ENCODE measurements at places on chromosomes 12 and 14.

DNA sequence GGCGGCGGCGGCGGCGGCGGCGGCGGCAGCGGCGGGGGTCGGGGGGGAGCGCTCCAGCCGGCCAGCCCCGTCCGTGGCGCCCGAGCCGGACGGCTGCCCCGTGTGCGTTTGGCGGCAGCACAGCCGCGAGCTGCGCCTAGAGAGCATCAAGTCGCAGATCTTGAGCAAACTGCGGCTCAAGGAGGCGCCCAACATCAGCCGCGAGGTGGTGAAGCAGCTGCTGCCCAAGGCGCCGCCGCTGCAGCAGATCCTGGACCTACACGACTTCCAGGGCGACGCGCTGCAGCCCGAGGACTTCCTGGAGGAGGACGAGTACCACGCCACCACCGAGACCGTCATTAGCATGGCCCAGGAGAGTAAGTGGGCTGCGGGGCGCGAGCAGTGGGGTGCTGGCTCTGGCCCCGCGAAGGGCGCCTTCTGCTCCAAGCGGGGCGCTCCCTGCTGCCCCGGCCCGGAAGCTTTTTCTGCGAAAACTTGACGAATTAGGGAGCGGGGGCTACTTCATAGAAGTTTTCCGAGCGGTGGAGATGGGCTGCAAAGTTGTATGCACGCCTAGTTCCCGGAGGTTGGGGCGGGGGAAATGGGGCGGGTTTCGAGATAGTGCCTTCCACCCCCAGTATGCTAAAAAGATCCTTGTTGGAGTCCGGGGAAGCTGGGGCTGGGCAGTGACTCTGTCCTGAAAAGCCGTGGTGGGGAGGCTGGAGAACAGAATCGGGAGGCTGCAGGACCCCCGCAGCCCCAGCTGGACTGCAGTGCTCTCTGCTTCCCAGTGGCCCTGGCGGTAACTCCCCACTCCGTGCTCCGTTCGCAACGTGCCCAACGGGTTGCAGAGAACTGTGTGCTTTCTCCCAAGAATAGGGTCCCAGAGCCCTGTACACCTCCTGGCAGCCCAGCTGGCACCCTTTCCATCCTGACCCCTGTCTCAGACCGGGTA, 751 bp downstream of the GDF11 start:
- DNase-seq = peak; percentile 16

- no peak for DNase-seq
Measured at GRCh38 chr14:104595116-104595675, 9.4 kb downstream of the TMEM179 start.

GRCh38 chr12:131226345-131227265, 272.9 kb downstream of the ADGRD1 start:
- DNase-seq = no peak

- DNase-seq = no peak
Measured at GRCh38 chr12:40013847-40014246, 92.0 kb downstream of the SLC2A13 start.

DNA sequence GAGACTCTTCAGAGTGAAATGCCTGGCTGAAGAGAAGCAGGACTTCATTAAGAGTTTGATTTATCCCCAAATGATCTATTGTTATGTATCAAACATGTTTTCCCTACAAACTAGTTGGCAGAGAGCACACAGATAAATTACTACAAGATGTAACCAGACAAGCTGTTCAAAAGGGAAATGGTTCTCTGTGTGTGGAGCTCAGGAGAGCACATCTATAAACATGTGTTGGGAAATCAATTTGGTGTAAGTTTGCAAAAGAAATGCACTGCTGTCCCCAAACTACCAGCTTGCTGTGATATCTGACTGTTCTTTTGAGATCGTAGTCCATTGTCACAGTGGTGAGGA, 159.2 kb downstream of the PAH start:
- no peak for DNase-seq

- peak; percentile 31 for DNase-seq
Measured at GRCh38 chr14:106209755-106210154, 683.4 kb downstream of the TMEM121 start.

DNA sequence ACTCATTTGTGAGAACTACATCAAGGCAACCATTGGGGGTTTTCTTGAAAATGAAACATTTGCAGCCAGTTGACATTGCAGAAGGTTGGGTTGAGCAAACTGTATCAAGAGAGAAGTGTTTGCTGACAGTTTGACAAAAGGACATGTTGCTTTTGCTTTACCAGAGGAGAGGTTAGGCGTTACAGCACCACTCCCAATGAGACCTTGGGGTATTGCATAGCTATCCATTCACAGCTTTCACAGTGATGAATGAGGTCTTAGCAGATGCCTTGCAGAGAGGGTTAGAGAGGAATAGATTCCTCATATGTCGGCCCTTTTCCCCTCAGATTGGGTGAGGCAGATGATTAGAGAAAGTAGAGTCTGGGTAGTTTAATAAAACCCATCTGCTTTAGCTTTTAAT, 988.9 kb upstream of the FLRT2 start:
- DNase-seq = no peak

DNA sequence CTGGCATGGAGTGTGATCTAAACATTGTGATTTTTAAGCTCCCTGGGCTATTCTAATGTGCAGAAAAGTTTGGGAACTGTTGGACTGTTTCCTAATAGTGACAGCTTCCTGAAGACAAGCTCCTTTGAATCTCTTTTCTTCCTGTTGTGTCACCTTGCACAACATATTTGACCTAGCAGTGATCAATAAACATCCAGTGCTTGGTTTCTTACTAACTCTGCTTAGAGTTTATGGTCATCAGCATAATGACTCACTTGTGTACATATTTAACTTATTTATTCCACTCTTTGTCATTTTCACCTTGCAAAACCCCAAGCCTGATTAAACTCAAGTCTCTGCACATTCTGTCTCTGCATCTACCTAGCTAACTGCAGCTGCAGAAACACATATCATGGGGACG, 27.3 kb upstream of the TBC1D30 start:
- no peak for DNase-seq

DNA sequence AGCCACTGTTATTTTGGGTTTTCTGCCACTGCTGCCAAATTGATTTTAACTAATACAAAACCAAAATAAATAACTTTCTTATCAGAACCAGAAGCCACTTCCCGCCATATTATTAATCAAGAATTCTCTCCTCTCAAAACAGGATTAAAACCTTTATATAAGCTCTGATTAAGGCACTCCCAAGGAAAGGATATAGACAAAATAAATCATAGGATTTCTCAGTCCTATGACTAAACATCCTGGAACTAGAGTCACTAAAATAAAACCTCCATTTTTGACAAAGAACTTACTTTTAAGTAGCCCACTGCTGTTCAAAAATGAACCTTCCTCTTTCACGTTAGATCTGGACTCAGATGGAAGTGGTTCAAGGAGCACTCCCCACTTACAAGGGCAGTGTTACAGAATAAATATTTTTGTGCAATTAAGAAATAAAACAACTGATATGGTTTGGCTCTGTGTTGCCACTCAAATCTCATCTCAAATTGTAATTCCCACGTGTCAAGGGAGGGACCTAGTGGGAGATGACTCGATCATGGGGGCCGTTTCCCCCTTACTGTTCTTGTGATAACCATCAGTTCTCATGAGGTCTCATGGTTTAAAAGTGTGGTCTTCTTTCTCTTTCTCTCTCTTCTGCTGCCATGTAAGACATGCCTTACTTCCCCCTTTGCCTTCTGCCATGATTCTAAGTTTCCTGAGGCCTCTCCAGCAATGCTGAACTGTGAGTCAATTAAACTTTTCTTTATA, 26.4 kb downstream of the GXYLT1 start:
- no peak for DNase-seq

DNA sequence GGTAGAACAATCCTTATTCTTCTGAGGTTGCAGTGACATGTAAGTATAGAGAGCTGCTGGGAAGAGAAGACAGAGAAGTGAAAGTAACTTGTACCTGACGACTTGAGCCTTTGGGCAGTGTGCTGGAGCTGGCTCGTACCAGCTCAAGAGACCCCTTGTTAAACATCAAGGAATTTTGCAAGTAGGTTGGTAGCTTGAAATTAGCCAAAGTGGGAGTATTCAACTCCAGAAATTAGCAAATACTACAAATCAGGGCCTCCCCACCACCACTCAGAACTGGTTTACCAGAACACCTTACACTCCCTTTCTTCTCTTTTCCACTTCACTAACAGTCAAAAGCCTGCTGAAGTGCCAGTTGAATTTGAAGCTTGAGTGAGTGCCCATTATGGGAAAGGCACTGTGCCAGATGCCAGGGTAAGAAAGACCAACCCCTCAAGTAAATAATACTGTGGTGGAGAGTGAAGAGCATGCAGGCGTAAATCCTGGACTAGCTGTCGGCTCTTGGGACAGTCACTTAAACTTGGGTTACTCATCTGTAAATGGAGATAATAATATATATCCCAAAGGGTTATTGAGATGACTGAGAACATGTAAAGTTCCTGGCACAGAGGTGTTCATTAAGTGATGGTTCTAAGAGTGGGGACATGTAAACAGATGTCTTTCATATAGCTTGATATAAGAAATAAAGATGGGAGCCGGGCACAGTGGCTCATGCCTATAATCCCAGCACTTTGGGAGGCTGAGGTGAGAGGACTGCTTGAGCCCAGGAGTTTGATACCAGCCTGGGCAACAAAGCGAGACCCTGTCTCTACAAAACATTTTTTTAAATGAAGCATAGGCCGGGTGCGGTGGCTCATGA, 27.0 kb upstream of the EID3 start:
- no peak for DNase-seq

DNA sequence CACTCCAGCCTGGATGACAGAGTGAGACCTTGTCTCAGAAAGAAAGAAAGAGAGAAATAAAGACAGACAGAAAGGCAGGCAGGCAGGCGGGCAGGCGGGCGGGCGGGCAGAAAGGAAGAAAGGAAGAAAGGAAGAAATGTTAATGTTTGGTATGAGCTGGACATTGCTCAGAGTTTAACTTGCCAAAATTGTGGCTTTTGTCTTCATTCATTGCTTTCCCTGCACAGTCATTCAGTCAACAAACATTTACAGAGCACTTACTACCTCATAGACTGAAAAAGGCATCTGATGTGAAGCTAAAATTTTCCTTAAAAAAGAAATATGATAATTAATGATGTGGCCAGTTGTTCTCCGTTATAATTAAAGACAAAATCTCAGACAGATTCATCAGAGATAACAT, 247.1 kb downstream of the SPTSSA start:
- DNase-seq = no peak

DNA sequence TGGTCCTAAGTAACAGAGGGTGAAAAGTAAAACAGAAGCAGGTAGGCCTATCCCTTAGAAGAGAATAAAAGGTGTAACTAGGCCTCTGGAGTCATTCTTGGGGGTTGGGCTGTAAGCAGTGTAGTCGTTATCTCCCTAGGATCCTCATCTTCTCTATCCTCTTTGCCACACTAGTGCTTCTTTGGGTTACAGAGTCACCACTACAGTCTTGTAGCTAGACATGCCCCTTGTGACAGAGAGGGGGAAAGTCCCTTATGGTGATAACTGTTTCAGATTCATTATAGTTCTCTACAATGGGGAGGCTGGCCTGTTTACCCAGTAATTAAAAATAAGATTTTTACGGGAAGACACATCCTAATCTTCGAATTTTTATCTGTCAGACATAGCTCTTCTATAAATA, 16.4 kb upstream of the SRP54 start:
- no peak for DNase-seq

DNA sequence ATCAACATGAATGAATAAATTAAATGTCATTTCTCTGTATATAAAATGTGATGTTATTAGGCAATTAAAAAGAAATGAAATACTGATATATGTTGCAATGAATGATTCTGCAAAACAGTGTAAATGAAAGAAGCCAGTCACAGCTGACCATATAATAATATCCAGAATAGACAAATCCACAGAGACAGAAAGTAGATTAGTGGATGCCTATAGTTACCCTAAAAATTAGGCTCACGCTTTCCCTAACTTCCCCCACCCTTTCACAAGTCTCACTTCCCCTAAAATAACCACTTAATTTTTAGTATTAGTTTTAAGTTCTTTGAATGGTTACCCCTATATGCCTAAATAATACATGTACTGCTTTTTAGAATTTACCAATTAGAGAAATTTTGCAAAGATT, 348.9 kb upstream of the FAR2 start:
- no peak for DNase-seq

DNA sequence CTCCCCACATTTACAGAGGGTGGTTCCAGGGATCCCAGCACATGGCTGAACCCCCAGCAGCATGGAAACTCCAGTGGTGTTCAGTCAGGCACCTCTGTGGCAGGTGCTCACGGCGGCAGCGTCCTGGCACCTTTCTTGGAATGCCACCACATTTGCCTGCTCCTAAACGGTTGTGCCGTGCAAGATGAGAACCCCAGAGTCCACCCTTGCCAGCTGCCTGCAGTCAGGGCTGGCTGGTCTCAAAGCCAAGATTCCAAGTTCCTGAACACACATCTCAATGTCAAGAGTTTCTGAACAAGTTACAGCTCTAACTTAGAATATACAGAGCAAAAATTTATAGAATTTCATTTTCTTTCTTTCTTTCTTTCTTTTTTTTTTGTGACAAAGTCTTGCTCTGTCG, 38.7 kb downstream of the DDX51 start:
- no peak for DNase-seq

DNA sequence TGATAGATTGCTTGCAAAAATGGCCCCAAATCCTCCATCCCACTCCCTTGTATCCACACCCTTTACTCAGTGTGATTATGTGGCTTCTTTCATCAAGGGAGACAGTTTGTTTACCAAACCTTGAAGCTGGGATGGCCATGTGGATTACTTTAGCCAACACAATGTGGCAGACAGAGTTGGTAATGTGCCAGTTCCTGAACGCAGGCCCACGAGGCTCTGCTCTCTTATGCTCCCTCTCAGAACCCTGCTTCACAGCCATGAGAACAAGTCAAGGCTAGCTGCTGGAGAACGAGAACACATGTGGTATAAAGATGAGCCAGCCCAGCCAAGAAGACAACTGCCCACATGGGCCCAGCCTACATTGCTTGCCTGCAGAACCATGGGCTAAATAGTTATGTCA, 162.3 kb downstream of the NDUFA12 start:
- DNase-seq = no peak

GRCh38 chr12:41055875-41056577, 132.1 kb upstream of the PDZRN4 start:
- no peak for DNase-seq

GRCh38 chr12:67472539-67472938, 176.0 kb upstream of the DYRK2 start:
- no peak for DNase-seq

- no peak for DNase-seq
Measured at GRCh38 chr14:95323361-95323760, 3.7 kb upstream of the CLMN start.

GRCh38 chr12:70842942-70843341, 77.6 kb downstream of the PTPRR start:
- DNase-seq = no peak

DNA sequence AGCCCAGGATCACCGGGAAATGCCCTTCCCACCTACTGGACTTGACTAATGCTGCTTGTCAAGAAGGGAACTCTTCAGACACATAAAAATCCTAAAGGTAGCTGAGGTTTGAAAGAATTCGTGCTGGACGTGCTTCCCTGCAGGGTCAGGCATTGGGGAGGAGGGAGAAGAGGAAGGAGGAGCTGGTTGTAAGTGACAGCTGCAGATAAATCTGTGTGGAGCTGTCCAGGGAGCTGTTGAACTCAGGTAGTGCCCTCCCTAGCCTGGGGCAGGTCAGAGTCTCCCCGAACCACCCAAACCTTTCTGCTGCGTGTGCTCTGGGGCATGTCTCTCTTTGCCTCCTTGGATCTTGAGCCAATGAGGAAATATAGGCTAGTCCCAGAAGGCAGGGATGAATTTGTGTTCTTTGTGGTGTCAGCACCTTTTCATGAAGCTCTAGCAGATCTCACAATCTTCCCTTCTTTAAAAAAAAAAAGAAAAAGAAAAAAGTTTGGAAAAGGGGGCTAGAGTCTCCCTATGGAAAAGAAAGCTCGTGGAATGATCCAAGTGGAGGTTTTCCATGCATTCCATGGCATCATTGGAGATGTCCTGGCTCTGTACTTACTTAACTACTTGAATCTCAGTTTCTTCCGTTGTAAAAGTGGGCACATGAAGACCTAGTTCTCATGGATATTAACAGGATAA, 23.6 kb upstream of the FOS start:
- no peak for DNase-seq

Data from activated T-cell treated with anti-CD3 and anti-CD28 coated beads for 1 hour (primary cell).